ENCODE measurements at places on chromosomes 3 and 15.

- DNase-seq, result peak; percentile 49
Measured at GRCh38 chr3:67662733-67663132, 8.3 kb upstream of the SUCLG2 start.

DNA sequence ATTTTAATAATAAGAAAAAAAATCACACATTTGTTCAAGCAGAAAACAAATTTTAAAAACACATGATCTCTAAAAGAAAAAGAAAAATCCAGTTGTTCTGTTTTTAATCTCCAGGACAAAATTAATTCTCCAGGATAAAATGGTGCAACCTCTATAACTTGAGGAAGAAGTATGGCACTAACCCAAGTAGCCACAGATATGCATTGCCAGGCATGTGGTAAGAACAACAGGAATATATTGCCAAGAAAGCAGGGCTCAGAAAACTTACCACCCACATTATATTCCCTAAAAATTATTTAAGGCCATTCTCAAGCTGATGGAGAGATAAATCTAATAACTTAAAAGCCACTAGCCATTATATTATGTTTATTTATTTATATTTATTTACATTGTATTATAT lies 295.7 kb upstream of the TMCO5A start:
- no peak for DNase-seq

GRCh38 chr3:17518189-17519059 lies 224.0 kb downstream of the TBC1D5 start:
- DNase-seq, result no peak

DNA sequence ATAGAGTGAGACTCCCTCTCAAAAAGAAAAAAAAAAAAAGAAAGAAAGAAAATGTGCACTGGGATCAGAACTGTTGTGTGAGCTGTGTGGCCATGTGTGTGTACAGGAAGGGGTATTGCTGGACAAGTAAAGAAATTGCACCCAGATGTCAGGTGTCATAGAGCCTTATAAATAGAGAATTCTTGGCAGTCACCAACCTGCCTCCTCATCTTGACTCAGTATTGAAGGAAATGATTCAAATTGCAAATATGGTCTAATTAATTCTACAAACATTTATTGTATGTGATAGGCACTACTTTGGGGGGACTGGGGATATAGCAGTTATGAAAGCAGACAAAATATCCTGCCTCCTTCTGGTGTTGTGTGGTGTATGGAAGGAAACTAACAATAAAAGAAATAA lies 243.8 kb upstream of the TTC14 start:
- no peak for DNase-seq

DNA sequence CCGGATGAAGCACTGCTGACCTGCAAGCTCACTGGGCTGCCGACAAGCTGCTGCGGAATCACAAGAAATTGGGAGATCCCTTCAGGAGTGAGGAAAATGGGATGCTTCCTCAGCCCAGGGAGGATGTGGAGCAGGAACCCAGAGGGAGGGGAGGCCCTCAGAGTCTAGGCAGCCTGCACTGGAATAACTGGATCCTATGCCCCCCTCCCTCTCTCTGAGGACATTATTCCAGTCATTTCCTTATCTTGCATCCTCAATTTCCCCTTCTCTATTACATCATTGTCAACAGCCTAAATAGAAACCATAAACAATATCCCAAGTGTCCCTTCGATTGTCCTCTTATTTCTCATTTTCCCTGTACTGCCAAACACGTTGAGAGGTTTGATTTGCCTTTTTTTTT lies 169.0 kb downstream of the OPA1 start:
- DNase-seq, result no peak

GRCh38 chr15:94277485-94277884 lies 46.1 kb downstream of the MCTP2 start:
- DNase-seq, result no peak

DNA sequence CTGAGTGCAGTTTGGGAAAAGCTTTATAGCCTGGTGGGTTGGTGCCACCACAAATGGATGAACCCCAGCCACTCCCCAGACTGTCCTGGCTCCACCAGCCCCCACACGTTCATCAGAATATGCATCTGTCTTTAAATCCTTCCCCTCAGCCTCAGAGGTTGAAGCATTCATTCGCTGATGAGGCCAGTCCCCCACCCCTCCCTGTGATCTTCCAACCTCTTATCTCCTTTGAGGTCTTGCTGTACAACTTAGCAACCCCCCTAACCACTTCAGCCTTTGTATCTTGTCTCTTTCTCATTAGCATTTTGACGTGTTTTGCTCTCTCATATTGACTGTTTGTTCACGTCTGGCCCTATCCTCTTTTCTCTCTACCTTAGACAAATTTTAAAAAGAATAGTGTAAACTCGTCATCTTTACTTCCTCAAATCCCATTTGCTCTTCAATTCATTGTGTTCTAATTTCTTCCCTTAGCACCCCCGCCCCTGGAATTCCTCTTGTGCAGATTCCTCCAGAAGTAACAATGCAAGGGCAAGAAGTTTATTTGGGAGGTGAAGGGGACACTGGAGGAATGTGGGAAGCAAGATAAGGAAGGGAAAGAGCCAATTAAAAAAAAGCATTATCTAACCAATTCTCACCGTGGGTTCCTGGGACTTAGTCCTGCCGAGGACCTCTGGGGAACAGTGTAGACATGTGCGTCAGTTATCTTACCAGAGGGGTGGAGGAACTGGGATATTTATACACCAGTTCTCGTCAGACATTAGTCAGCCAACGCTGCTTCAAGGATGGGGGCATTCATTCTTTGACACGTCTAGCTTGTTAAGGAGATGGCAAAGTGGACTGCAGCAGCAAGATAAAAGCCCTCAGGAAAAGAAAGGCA lies 38.6 kb downstream of the MOBP start:
- DNase-seq, result no peak

DNA sequence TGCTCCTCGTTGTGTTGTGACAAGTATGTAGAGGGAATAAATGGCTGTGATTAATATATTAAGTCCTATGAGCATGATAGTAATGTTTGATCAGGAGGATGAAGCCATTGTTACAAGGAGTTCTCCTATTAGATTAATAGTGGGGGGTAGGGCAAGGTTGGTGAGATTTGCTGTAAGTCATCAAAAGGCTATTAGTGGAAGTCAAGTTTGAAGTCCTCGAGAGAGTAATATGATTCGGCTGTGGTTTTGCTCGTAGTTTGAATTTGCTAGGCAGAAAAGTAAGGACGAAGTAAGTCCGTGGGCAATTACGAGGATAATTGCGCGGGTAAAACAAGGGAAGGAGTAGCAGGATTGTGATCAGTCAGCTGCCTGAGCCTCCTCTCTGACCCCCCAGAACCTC lies 26.0 kb upstream of the BUB1B start:
- DNase-seq, result no peak

- DNase-seq, result no peak
Measured at GRCh38 chr3:79874646-79875045, 106.8 kb upstream of the ROBO1 start.

- no peak for DNase-seq
Measured at GRCh38 chr3:114554731-114555130, 260.9 kb downstream of the TIGIT start.

DNA sequence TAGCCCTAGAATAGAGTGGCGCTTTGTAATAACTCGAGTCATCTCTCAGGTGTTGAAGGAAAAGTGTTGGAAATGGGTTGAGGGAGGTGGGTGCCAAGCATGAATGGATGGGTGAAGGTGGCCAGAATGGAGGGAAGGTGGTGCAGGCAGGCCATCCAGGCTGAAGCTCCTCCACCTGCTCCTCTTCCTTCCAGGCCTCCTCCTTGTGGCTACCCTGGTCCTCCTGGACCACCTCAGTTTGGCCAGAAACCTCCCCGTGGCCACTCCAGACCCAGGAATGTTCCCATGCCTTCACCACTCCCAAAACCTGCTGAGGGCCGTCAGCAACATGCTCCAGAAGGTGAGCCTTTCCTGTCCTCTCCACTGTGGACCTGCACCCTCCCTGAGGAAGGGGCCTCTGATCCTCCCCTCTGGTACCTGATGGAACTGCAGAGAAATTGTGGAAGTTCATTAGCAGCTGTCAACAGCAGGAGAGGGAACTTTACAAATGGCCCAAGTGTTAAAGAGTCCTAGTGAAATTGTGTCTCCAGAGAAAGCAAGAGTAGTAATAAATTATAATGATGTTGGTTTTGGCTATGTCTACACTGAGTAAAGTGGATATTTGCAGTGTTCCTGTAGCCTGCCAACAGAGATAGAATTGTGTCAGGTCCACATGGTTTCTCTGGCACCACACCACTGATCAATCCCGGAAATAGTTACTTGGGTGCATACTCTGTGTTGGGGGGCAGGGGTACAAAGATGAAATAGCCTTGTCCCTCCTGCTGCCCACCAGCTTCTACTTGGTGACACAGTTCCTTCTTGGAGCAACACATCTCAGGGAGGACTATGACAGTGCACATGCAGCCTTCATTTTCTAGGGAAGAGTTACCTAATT lies 1.6 kb downstream of the IL12A start:
- no peak for DNase-seq

DNA sequence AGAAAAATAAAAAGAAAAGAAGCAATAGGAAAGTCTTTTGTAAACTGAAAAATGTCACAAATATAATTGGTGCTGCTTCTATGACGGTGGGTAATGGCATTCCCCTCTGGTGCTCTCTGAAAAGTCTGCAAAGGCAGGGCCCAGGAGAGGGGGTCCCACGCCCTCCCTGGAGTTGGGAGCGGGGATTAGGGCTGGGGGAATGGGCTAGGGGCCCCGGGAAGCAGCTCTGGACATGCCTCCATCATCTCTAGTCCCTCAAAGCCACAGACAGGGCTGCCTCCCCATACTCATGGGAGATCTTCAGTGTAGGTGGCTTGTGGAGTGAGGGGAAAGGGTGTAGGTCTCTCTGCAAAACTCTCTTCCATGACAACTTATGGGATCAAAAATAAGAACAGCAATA lies 7.8 kb upstream of the RHCG start:
- no peak for DNase-seq

GRCh38 chr3:18840535-18841137 lies 307.7 kb upstream of the KCNH8 start:
- no peak for DNase-seq

GRCh38 chr15:69627548-69628158 lies 175.0 kb downstream of the RPLP1 start:
- no peak for DNase-seq

DNA sequence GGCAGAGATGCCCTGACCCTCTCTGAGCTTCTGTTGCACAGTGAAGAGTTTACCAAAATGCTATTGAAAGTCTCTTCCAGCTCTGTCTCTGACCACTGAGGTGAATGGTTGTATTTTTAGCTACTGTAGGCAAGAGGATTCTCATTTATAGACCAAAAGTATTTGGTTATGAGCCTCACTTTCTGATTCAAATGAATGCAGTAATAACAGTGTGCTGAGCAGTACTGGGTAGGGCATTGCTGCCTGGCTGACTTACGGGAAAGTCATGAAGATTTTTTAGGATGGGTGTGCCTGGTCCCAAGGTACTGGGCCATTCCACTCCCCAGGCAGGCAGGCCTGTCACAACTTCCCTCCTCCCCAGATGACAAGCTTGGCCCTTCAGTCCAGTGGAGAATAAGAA lies 15.5 kb downstream of the PLA1A start:
- DNase-seq, result no peak

- no peak for DNase-seq
Measured at GRCh38 chr3:156483002-156483401, 71.9 kb downstream of the SSR3 start.

DNA sequence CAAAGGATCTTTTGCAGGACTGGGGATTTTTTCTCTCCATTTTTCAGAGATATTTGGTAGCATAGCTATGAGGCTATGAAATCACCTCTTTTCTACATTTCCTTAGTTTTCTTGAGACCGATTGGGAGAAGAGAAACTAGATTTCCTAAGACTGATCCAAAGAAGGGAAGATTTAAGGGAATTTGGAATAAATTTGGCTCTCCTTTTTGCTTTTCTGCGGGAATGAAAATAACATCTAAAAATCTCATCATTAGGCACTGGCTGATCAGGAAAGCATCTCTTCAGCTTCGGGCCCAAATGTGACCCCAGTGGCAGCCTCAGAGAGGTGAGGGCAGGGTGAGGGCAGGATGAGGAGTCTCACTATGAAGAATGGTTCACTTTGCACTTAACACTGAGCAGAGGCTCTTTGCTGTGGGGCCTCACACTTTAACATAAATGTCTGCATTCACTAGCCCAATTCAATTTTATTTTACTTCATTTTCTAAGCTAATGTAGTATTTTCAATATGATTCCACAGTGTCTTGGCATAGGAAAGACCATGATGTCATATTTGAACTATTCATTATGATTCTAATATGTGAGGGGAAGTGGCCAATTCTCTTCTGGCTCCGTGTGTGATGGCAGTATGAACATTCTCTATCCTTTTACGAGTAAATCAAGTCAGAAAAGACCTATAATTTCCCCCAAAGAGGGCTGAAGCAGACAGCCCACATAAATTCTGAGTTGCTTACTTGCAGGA lies 193.2 kb downstream of the MEX3B start:
- no peak for DNase-seq

GRCh38 chr3:152287898-152288576 lies 19.3 kb downstream of the MBNL1 start:
- no peak for DNase-seq

Measured in CD4-positive, alpha-beta T cell treated with Interleukin-17A for 1 hour (primary cell).